NCI-H446 (cell line): ENCODE measurements at places on chromosomes 2 and 18.

DNA sequence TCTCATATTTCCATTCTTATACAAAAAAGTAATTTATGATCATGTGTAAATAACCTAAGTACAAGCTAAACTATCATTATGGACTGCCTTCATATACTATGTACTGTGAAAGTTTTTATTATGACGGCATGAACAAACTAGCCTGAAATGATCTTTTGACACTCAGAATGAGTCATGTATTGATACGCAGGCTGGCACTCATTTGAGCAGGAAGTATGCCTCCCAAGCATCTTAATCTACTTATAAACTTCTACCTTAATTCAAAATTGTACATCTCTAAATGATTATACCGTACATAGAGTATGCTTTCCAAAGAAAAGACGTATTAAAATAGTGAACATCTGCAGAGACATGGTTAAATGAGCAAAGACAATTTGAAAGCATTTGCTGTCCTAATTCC is 207.1 kb upstream of the SPOPL start:
- DNase-seq: peak; percentile 16

GRCh38 chr2:161445097-161445496 is 29.0 kb downstream of the TBR1 start:
- DNase-seq: no peak

- DNase-seq: peak; percentile 97
Measured at GRCh38 chr2:2014251-2014771, 270.0 kb upstream of the PXDN start.

- no peak for DNase-seq
Measured at GRCh38 chr2:38441346-38441745, 64.3 kb upstream of the ATL2 start.

- DNase-seq: no peak
Measured at GRCh38 chr18:54268751-54269150, 566 bp upstream of the POLI start.

- no peak for DNase-seq
Measured at GRCh38 chr2:62382122-62382521, 123.9 kb downstream of the TMEM17 start.
